ENCODE measurements at places on chromosomes 5 and 9.

GRCh38 chr5:131812371-131813160, 15.7 kb upstream of the FNIP1 start:
- DNase-seq: no peak

DNA sequence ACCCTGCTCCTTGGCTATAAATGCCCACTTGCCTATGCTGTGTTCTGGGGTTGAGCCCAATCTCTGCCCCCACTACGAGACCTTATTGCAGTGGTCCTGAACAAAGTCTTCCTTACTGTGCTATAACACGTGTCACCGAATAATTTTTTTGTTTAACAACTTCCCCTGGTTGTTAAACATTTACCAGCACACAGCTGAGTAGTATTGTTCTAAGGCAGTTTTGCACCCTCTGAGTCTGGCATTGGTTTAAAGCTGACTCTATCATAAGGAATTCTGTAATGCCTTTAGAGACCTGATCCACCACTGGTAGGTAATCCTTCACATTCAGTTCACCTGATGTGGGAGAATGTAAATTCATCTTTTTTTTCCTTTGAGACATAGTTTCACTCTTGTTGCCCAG, 25.6 kb upstream of the ANKRD31 start:
- no peak for DNase-seq

GRCh38 chr5:61575581-61575980, 243.5 kb downstream of the ZSWIM6 start:
- no peak for DNase-seq

GRCh38 chr9:123102375-123103113, 69.1 kb downstream of the GPR21 start:
- no peak for DNase-seq

DNA sequence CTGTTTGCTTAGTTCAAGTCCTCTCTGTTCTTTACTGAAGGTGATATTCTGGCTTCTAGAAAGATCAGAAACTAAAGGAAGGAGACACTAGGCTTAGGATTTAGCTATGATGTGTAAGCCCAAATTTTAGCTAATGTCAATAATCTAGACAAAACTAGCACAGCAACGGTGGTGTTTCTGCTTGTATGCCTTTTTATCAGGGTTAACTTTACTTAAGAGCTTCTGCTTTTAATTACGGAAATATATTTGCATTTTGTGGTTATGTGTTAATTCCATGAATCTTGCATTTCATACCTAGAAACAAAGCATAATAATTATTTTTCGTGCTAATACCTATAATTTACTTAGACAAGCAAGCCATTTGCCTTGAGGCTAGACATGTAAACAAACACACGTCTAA, 96.1 kb downstream of the PAX5 start:
- no peak for DNase-seq

DNA sequence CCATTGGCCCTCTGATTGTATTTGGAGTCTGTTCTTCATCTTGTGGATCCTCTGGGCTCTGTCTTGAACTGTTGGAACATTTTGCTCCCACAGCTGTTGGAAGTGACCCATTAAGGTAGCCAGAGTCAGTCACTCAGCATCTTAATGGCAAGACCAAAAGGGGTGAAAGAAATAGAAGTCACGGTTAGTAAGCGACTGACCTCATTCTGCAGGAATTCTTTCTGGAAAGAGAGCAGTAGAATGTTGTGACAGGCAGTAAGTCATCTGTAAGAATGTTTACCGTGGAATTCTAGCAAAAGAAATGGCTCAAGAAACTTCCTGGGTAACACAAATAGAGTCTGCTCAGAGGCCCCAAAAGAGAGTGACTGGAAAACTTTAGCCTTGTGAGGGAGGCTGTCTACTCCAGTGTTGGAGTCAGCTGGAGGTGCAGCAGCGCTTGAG, 28.6 kb upstream of the TNC start:
- no peak for DNase-seq

DNA sequence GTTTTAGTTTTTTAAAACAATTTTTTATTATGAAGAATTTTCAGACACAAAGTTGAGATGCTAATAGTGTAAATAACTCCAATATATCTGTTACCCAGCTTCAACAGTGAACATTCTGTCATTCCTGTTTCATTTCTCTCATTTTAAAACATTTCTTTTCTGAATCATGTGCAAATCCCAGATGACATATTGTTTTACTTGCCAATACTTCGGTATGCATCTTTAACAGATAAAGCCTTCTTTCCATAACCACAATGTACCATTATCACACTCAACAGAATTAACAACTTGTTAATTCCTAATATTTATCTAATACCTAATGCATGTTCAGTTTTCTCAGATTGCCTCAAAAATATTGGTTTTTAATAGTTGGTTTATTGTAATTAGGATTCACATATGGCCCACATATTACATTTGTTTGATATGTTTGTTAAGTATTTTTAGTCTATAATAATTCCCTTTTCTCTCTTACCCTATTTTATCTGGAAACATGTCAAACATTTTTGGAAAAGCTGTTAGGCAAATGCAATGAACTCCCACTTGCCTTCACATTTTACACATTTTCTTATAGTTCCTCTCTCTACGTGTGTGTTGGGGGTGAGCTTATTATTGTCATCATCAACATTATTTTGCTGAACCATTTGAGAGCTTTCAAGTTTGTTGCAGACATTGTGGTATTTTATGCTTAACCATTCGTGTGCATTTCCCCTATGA, 58.7 kb upstream of the ANKRD55 start:
- DNase-seq: no peak

DNA sequence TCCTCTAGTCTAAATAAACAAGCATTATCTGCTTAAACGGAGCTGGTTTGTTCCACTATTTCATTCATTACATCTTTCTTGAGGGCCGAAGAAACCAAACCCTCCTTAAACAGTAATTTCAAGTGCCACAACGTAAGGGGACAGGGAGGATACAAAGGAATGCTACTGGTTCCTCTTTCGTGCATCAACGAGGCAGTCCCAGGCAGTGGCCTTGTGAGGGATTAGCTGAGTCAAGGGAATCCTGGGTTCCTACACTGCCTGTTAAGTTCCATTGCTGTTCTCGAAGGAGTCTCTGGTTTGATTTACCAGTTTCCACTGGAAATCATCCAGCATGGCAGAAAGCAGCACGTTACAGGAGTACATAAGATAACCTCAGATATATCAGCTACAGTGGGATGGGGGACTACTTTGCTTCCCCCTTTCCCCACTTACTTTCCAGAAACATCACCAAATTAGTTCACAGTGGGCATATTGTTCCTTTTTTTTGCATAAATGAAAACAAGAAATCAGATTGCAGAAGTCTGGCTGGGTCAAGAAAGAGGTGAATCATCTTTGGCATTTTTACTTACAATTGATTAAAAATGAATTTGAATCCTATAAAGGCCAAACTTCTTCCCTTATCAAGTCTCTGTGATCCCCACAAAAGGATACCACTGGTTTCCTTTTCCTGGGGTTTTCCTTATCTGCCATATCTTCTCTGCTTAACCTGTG, 2.5 kb upstream of the RANBP3L start:
- DNase-seq: no peak

DNA sequence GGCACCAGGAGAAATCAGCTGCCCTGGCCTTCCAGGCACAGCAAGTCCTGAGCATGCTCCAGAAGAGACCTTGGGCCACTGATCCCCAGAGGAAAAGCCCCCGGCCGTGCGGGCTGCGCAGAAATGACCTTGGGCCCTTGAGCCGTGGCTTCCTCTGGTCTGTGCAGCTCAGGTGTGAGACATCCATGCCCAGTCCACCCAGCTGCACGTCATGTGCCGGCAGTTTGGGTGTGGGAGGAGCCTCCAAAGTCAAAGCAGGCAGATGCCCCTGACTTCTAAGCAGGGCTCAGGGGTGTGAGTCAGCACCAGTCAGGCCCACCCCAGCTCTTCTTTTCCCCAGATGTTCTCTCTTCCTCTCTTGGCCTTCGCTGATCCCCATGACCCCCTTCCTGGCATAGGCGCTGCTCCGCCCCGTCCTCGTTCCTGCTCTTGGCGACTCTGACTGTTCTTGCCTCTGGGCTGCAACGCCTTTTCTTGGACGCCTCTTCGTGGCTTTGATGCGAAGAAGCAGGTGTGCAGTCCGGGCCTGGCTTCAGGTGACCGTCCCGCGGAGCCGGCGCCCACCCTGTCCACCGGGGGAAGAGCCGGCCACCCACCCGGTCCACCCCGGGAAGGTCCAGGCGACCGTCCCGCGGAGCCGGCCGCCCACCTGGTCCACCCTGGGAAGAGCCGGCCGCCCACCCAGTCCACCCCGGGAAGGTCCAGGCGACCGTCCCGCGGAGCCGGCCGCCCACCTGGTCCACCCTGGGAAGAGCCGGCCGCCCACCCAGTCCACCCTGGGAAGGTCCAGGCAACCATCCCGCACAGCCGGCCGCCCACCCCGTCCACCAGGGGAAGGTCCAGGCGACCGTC, 5.9 kb upstream of the QSOX2 start:
- no peak for DNase-seq

GRCh38 chr5:122494109-122494508, 182.1 kb downstream of the SNCAIP start:
- DNase-seq: no peak

DNA sequence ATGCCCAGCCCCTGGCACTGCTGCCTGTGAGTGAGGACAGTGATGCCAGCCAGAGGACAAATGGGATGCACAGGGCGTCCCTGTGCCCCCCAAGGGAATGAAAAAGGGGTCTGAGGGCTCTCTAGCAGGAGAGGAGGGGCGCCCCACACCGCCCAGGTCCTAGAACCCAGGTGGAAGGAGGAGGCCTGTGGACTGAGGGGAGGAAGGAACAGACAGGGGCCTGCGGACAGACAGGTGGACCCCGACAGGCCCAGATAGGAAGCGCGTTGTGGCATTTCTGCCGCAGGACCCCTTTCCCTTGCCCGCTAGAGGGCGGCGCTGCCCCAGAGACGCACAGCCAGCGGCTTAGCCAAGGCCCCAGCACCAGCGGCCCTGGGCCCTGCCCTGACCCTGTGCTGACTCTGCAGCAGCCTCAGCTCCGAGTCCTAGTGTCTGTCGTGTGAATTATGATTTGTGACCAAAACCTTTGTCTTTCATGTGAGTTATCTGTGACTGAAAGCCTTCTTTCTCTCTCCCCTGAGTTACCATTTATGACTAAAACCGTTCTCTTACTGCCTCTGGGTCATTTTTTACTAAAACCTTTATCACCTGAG, 30.7 kb downstream of the TRIP13 start:
- peak; percentile 86 for DNase-seq

DNA sequence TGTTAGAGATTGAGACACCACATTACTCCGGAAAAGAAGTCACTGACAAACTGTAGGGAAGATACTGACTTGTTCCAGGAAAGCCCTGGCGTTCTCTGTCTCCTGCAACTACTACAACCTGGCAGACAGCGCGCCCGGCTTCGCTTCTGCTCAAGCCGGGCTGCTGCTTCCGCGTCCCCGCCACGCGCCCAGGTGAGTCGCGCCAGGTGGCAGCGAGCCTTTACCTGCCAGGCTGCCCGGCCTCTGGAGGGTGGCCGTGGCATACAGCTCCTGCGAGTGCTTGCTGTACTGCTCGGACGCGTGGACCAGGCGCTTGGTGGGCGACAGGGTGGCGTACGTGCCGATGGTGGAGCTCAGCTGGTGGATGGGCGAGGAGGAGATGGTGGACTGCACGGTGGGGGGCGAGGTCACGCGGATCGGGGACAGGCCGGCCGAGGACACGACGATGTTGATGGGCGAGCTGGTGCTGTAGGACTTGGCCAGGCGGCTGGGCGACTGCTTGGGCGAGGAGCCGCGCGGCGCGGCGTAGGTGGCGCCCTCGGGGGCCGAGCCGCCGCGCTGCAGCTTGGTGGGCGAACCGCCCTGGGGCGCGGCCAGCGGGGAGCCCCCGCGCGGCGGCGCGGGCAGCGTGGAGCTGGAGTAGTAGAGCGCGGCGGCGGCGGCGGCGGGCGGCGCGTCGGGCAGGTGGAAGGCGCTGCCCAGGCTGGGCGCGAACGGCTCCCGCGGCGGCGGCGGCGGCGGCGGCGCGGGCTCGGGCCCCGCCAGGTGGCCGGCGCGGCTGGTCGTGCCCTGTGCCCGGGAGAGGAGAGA, 519.6 kb downstream of the CTNND2 start:
- DNase-seq: peak; percentile 49

- no peak for DNase-seq
These were observed 170.2 kb upstream of the NR3C1 start for GRCh38 chr5:143573568-143574170.

GRCh38 chr5:57666582-57666981, 184.0 kb upstream of the ACTBL2 start:
- no peak for DNase-seq

- no peak for DNase-seq
These were observed 47.8 kb upstream of the TMED7 start for GRCh38 chr5:115673596-115673995.

DNA sequence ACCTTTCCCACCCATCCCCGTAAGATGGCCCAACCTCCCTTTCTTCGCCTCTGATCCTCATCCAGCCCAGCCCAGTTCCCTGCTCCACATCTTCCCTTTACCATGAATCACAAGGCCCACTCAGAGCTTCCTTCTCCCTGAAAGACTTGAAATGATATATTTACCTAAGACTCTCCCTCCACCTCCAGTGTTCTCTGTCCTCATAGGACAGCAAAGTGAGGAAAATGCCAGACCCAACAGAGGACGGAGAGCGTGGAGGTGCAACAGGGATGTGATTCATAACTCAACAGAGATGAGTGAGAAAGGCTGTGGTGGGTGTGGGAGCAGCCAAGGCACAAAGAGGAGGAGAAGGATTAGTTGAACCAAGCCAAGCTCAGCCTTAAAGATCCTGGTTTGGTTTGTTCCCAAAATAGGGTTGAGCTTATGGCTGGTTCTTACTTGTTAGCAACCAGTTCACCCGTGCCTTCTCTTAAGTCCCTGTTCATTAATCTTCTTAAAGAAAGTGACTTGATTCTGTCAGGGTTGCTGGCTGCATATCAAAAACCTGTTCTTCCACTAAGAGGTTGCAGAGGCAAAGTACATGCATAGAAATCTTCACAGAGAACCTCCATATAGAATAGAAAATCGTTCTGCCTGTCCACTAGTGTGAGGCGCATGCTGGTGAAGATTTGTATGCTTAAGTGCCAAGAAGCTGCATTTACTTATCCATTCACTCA, 183.2 kb downstream of the ACTL7B start:
- DNase-seq: no peak

- no peak for DNase-seq
These were observed 37.4 kb downstream of the CAMK4 start for GRCh38 chr5:111261610-111262009.

GRCh38 chr9:132268725-132269352, 85.9 kb downstream of the SETX start:
- peak; percentile 75 for DNase-seq

DNA sequence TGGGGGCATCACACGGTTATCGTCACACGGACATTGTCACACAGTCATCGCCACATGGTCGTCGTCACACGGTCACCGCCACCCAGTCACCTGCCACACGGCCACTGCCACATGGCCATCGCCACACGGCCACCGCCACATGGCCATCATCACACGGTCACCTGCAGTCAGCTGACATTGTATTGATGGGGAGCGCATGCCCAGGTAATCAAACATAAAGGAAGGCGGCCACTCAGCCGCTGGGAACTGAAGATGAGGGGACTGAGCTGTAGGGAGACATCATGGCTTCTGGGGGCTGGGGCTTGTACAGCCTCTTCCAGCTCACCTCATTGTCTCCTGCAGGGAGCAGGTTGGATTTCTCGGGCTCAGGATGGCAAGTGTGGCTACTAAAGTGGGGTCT, 49.2 kb downstream of the MRPL36 start:
- no peak for DNase-seq

GRCh38 chr5:149143470-149143869, 2.2 kb downstream of the ABLIM3 start:
- peak; percentile 21 for DNase-seq
